Left ventricle myocardium inferior (tissue), 1 donor: ENCODE measurements at places on chromosomes 7 and 10. TPM values are rescaled to one million over a fixed set of nuclear protein-coding genes. Genes with fewer than 3 reads are reported as not detected.

GRCh38 chr7:33815336-33815735 is 90.0 kb upstream of the BMPER start:
- DNase-seq = no peak

- DNase-seq = no peak
Observed at GRCh38 chr10:123687758-123688157, 21.6 kb downstream of the GPR26 start.

MCM7 gene
- 21.1 TPM for total RNA-seq

GRCh38 chr10:95181726-95182125 is 12.3 kb upstream of the ACSM6 start:
- no peak for DNase-seq

DNA sequence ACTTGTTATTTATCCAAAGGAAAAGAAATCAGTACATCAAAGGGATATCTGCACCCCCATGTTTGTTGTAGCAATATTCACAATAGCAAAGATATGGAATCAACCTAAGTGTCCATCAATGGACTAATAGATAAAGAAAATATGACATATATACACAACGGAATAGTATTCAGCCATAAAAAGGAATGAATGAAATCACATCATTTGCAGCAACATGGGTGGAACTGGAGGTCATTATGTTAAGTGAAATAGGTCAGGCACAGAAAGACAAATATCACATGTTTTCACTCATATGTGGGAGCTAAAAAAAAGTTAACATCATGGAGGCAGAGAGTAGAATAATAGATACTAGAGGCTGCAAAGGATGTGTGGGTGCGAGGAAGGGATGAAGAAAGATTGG is 25.0 kb upstream of the KAT6B start:
- no peak for DNase-seq

DNA sequence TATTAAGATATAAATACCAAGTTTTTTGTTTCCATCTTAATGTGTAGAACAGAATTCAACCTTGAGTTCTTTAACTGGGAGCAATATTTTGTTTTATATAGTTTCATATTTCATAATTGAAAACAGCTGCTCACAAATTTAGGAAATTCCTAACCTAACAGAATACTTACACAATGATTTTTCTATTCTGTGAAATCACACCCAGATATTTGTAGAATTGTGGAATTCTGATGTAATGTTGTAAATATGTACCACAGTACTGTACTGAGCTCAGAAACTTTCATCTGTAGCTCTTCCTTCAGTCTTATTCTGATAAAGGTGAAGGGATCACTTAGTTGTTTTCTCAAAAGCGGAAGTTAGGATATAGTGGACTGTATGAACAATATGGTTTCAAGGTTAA is 143.4 kb upstream of the GLI3 start:
- DNase-seq = no peak

LDB3 gene
- total RNA-seq = 1,542 TPM

GRCh38 chr10:45375101-45375500 is 1.1 kb downstream of the ALOX5 start:
- no peak for DNase-seq

GRCh38 chr10:58734664-58735063 is 222.0 kb downstream of the BICC1 start:
- DNase-seq = no peak

GRCh38 chr7:39720586-39720985 is 97.2 kb downstream of the RALA start:
- no peak for DNase-seq

DNA sequence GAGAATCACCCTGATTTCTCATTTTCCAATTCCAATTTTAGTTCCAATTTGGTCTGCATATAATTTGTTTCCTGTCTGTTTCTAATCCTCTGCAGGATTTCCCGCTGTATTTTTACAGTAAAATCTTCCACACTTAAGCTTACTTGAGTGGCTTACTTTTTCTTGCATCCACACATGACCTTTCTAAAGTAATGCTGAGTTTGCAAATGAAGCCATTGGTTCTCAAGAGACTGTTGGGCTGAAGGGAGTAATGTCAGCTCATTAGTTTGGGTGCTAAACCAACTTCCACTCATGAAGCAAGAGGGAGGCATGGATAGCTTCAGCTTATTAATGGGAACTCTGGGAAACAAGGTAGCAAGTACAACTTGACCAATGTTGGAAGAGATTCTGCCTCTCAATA is 146.4 kb downstream of the SNX10 start:
- no peak for DNase-seq

DNA sequence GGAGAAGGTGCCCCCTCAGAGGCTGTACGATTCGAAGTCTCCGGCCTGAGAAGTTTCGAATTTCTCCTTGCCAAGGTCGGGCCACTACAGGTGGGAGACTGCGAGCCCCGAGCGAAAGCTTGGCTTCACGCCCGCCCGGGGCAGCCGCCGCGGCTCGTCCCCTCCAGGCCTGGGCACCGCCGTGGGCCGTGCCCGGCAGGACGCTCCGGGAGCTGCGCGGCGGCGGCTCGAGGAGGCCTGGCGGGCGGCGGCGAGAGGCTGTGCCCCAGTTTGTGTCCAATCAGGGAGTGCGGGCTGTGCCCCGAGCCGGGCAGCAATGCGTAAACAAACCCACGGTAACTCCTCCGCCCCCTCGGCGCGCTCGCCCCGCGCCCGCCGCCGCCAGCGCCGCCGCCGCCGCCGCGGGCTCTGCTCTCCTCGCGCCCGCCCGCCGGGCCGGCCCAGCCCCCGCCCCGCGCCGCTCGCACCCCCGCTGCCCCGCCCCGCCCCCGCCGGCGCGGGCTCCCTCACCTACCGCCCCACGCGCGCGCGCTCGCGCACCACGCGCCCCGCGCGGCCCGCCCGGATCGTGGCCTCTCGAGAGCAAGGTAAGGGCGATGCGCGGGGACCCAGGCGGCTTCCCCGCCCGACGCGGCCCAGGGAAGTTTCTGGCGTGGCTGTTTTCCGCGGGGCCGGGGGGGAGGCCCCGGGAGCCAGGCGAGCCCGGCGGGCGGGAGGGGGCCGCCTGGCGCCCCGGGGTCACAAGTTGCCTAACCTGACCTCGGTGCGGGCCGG is 57.8 kb upstream of the PCGF5 start:
- DNase-seq = peak; percentile 81

DNA sequence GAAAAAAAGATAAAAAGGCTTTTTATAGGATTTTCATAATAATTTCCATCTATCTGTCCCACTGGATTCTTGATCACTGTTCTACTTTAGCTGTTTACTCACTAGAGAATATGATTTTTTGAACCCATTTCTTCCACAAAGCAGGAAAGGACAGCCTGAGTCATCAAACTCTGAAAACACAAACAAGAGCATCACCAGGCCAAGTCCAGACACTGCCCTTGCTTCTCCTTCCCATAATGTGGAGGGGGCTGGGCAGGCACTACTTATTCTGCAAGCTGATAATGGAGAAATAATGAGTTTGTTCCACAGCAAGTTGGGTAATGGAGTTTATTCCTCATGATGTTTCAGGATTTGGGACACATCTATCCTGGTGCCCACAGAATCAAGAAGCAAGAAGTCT is 13.0 kb upstream of the KCNIP2 start:
- no peak for DNase-seq

DLX6 gene
- not detected for total RNA-seq

- no peak for DNase-seq
Observed at GRCh38 chr7:87369216-87369615, 23.8 kb downstream of the CROT start.
